ENCODE measurements at places on chromosomes 7 and 10.
A peak's percentile ranks its signal among the peaks of the same experiment; 100 is the strongest.

- no peak for DNase-seq
These were observed 154.0 kb downstream of the ETV1 start for GRCh38 chr7:13835442-13835841.

- no peak for DNase-seq
These were observed 2.9 kb upstream of the PRAP1 start for GRCh38 chr10:133344236-133344635.

GRCh38 chr10:99520040-99520846 is 12.5 kb upstream of the NKX2-3 start:
- DNase-seq, result no peak

GRCh38 chr7:66216687-66217086 is 11.6 kb downstream of the TPST1 start:
- DNase-seq, result no peak

GRCh38 chr7:52659178-52659577 is 376.3 kb upstream of the POM121L12 start:
- DNase-seq, result no peak

DNA sequence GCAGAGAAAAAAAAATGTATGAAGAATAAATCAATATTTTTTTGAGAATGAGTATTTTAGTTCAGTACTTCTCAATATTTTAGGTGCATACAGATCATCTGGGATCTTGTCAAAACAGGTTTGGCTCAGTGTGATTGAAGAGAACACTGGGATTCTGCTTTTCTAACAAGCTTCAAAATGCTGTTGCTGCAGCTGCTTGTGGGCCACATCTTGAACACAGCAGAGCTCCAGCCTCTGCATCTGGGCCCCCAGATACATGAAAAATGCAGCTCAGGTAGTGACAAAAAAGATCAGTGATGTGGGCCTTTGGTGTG is 1177.1 kb upstream of the C7orf33 start:
- DNase-seq, result no peak

- DNase-seq, result peak; percentile 84
These were observed 1.4 kb downstream of the HYAL4 start for GRCh38 chr7:123846217-123846891.

- no peak for DNase-seq
These were observed 75.5 kb upstream of the KAT6B start for GRCh38 chr10:74750848-74751274.

DNA sequence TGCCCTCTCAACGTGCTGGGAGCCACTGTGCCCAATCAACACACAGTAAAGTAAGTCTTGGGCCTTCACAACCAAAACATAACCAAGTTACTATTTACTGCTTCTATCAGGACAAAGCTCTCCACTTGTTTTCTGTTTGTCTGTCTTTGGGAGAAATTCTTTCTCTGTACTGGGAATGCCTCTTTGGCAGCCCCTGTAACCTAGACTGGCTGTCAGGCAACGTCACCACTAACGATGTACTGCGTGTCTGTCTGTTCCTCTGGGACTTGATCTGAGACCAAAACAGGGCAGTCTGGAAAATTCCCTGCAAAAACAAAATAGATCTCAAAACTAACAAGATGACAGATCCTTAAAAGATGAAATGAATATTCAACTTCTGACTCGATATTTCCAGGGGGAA is 113.0 kb downstream of the SMURF1 start:
- DNase-seq, result no peak

DNA sequence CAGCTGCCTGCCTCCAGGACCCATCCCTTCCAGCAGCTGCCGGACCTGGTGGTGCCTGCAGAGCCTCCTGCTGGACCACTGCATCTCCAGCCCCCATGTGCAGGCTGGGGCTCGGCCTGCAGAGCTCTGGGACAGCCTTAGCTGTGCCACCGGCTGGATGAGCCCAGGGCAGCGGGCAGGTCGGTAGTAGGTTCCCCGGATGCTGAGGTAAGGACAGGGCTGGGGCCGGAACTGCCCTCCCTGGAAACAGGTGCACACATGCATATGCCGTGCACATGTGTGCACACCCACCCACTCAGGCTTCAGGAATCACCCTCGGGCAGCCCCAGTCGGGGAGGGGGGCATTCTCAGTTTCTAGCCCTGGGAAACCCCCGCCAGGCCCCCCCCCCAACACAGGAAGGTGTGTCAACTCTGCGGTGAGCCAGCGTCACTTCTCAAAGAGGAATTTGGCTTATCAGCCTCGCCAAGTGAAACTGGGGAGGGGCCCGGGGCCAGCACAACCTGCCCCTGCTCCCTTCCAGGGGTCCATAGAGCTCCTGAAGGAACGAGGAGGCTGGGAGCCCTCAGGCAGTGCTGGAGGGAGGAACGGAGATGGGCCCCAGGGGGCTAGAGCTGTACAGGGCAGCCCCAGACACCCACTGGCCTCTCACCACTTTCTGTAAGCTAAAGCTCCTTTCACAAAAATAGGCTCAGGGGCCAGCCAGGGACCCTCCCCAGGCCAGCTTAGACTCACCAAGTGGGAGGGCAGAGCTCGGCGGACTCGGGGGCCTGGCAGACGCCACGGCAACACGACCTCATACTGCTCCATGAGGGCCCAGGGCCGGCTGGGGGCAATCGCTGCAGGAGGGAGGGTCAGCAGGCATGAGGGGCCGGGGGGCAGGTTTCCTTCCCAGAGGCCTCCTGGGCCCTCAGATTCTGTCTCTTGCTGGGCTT is 1.7 kb downstream of the ADAM8 start:
- peak; percentile 77 for DNase-seq

DNA sequence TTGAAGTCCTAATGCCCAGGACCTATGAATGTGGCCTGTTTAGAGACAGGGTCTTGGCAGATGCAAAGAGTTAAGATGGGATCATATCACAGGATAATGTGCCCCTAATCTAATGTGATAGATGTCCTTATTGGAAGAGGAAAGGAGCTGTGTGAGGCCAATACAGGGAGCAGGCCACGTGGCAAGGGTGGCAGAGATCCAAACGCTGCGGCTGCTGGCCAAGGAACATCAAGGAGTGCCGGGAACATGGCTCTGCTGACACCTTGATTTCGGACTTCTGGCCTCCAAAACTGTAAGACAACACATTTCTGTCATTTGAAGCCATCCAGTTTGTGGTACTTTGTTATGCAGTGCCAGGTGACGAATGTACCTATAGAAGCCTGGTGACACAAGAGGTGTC is 37.7 kb upstream of the EZH2 start:
- no peak for DNase-seq

DNA sequence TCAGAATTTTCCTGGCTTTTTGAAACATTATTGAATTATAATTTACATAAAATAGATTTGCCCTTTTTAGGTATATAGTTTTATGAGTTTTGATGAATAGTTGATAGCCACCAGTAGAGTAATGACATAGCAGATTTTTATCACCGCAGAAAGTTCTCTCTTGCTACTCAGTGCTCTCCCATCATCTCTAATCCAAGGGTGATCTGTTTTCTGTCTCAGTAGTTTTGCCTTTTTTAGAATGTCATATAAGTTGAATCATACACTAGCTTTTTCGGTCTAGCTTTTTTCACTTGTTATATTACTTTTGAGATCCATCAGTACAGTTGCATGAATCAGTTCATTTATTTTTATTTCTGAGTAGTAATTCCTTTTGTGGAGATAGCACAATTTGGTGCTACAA is 17.9 kb downstream of the RSBN1L start:
- DNase-seq, result no peak

DNA sequence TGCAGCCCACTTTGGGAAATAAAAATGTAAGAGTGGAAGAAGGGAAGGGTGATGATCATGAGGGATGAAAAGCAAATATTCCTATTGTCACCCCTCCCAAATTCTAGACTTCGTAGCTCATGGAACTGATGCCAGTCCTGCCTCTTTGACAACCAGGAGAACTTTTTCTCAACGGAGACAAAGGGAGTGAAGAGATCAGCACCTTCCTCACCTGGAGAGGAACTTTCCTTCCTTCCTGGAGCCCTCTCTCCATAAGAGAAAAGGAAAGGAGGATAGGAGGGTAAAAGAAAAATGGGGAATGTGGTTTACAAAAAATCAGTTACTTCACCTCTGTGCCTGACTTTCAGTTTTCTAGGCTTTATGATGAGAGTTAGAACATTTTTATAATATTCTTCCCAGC is 3.4 kb downstream of the TBX20 start:
- no peak for DNase-seq

- no peak for DNase-seq
These were observed 227.7 kb upstream of the TEX47 start for GRCh38 chr7:89023206-89023605.

DNA sequence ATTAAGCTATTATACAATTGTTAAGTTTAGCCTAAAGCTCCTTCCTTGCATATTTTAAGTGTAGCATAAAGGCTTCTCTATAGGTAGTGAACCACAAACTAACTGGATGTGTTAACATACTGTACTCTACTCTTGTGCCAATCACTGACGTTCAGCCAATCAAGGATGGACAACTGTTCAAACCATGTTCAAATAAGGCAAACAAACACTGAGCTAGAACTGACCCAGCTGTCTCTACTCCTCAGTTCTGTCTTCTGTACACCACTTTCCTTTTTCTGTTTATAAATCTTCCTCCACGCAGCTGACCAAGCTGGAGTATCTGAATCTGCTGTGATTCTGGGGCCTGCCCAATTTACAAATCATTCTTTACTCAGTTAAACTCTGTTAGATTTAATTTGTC is 188.7 kb upstream of the MBL2 start:
- DNase-seq, result peak; percentile 28

DNA sequence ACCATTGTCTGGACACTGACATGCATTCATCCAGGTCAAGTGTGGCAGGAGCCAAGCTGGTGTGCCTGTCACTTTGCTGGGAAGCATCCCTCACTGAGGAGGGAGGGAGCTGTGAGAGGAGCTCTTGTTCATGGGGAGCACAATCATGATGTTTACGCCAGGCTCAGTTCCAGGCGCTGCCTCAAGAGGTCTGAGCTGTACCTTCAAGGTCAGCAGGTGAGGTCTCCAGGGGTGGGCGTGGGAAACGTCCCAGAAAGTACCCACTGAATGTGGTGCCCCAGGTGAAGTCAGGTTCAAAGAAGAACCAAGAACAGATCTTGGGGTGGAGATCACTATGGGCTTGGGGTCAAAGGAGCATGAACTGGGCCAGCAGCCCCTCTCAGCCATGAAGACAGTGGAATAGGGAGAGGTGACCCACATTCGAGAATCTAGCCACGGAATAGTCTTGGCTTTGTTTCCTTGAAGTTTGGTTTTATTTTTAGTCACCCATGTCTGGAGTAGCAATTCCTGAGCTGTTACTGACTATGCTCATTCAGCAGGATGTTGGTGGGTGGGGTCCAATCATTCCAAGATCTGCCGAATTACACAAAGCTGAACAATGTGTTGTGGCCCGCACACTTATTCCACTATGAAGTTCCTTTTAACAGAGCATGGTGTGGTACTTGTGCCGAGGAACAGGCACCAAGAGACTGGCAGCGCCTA is 29.3 kb downstream of the NPS start:
- no peak for DNase-seq

GRCh38 chr10:43353495-43354329 is 17.7 kb upstream of the FXYD4 start:
- peak; percentile 40 for DNase-seq

- no peak for DNase-seq
These were observed 206.5 kb upstream of the PRKCQ start for GRCh38 chr10:6786579-6787031.

DNA sequence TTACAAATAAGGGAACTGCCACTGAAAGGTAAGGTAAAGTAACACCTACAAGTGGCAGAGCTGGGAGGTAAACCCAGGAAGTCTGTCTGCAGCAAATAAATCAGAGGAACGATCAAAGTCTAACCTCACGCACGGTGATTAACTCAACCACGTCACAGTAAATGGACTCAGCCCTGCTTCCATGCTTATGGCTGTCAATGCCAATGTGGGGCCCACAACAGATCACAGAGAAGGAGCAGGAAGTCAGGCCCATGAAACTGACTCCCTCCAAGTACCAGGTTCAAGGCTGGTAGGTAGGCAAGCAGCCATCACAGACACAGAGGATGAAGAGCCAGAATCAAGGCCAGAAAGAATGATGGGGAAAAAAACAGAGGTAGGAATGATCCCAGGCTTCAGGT is 38.0 kb upstream of the ACSL5 start:
- DNase-seq, result no peak

- DNase-seq, result peak; percentile 72
These were observed at the start of the genes CDC123 and NUDT5 for GRCh38 chr10:12195603-12196506. TSS of gene CDC123 (plus strand) at chr10:12196188. CDS start at chr10:12196246, 58 bp downstream. TSS of gene NUDT5 (minus strand) at chr10:12195891. CDS start at chr10:12186291, 9,600 bp downstream.

- DNase-seq, result no peak
These were observed 23.9 kb downstream of the GLCCI1 start for GRCh38 chr7:7992506-7992905.

DNA sequence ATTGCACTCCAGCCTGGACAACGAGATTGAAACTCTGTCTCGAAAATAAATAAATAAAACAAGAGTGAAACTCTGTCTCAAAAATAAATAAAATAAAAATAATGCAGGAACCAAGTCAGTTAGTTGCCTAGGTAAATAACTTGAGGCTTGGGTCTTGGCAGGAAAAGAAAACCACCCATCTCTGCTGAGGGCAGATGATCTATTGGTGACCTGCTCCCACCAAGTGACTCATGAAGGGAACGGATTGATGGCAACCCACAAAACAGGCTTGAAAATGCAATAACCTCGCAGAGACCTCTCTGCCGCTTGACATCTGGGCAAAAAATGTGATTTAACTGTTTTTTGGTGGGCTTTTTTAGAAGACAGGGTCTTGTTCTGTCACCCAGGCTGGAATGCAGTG is 86.6 kb downstream of the CALN1 start:
- DNase-seq, result peak; percentile 78
